ENCODE measurements at places on chromosomes 11 and 22.

GRCh38 chr22:24845041-24845898 lies 39.3 kb downstream of the SGSM1 start:
- DNase-seq, result no peak
- H3K4me1 ChIP-seq, result no peaks in the 10 kb centered on the region
- no peaks in the 10 kb centered on the region for H3K36me3 ChIP-seq
- peaks cover 4% of the 10 kb centered on the region for H3K27me3 ChIP-seq
- no peak overlapping the region for H3K27ac ChIP-seq

DNA sequence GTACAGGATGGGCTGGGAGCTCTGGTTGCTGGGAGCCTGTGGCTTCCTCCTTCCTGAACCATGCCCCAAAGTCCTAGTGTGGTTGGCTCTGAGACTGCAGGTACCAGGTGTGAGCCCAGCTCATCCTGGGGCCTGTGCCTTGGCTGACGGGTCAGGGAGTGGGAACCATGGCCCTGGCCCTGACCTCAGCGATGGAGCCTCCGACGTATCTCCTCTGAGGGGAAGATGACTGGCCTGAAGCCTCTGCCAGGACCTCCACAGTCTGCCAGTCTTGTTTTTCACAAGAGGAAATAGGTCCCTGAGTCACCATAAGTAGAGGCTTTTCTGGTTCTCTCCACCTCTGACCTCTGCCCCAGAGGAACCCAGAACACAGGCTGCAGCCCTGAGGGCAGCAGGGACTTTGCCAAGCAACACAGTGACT lies 3.4 kb downstream of the RCE1 start:
- no peak overlapping the region for H3K4me3 ChIP-seq
- peaks cover 32% of the 10 kb centered on the region for H3K4me1 ChIP-seq
- H3K27me3 ChIP-seq, result peaks cover 9% of the 10 kb centered on the region

- H3K4me1 ChIP-seq, result no peaks in the 10 kb centered on the region
- peaks cover 28% of the 10 kb centered on the region for H3K27me3 ChIP-seq
- no peak overlapping the region for H3K4me3 ChIP-seq
- H3K27ac ChIP-seq, result no peak overlapping the region
- no peaks in the 10 kb centered on the region for H3K36me3 ChIP-seq
These were observed 15.6 kb upstream of the SYT13 start for GRCh38 chr11:45301537-45302246.

DNA sequence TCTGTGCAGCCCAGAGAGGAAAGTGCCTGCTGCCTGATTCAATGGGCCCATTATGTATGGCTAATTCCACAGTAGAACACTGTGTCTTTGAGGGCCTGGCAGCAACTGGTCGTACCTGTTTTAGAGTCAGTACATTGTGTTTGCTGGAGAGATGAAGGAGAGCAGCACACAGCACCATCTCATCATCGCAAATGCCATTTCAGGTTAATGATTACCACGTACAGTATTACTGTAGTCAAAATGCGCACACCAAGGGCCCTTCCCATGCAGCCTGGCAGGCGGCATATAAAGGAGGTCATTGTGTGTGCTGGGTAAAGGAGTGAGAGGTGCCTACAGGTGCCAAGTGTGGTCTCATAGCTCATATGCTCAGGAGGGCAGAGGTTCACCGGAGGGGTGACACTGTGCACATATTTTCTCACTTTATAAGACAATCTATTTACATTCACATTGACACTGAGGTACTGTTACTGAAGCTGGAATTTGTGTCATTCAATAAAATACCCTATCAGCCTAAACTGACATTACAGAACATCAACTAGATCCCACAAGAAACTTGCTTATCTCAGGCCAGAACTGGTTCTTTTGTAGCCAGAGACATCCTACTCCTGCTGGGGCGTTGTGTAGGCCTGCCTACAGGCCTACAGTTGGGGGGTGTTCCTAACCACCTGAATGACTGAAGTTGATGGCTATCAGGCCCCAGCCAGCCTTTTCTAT lies 90.4 kb downstream of the APIP start:
- peaks cover 26% of the 10 kb centered on the region for H3K27me3 ChIP-seq
- H3K4me1 ChIP-seq, result no peaks in the 10 kb centered on the region
- H3K36me3 ChIP-seq, result no peaks in the 10 kb centered on the region
- no peak overlapping the region for H3K27ac ChIP-seq
- no peak overlapping the region for H3K4me3 ChIP-seq
- no peak for DNase-seq

GRCh38 chr11:7612661-7613393 lies 60.5 kb downstream of the CYB5R2 start:
- no peak for DNase-seq
- H3K27ac ChIP-seq, result no peak overlapping the region
- H3K27me3 ChIP-seq, result no peaks in the 10 kb centered on the region

GRCh38 chr22:43859176-43859575 lies 3.1 kb downstream of the SULT4A1 start:
- no peak overlapping the region for H3K4me3 ChIP-seq
- H3K27me3 ChIP-seq, result peaks cover 40% of the 10 kb centered on the region
- H3K27ac ChIP-seq, result no peak overlapping the region
- no peak for DNase-seq

DNA sequence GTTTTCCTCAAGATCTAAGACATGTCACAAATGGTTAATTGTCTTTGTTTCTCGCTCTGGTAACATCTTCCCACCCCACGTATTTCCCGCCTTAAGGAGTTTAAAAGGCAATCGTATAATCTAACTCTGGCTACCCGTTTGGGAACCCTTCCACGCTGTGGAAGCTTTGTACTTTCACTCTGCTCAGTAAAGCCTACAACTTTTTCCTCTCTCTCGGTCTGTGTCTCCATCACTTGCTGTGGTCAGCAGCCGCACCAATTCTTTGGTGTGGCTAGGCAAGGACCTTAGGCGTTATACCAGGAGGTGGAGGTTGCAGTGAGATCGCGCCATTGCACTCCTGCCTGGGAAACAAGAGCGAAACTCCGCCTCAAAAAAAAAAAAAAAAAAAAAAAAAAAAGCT lies 1430.1 kb downstream of the LRRC4C start:
- H3K27me3 ChIP-seq, result no peaks in the 10 kb centered on the region
- no peak overlapping the region for H3K27ac ChIP-seq
- no peak overlapping the region for H3K4me3 ChIP-seq
- no peak for DNase-seq

Data from HFFc6 (cell line).